GM04503 (cell line): ENCODE measurements at places on chromosomes 2 and 18.

- DNase-seq: peak; percentile 11
These were observed 105.2 kb downstream of the NETO1 start for GRCh38 chr18:72762515-72763122.

GRCh38 chr2:46161911-46162310 lies 135.3 kb upstream of the EPAS1 start:
- no peak for DNase-seq

- no peak for DNase-seq
These were observed 73.6 kb downstream of the DDX1 start for GRCh38 chr2:15665067-15665942.

- DNase-seq: no peak
These were observed 52.3 kb upstream of the ST8SIA5 start for GRCh38 chr18:46809145-46809544.

GRCh38 chr18:10453806-10454680 lies at the start of gene APCDD1:
TSS of gene APCDD1 (plus strand) at chr18:10454635. CDS start at chr18:10454982, 347 bp downstream.
- DNase-seq: no peak

DNA sequence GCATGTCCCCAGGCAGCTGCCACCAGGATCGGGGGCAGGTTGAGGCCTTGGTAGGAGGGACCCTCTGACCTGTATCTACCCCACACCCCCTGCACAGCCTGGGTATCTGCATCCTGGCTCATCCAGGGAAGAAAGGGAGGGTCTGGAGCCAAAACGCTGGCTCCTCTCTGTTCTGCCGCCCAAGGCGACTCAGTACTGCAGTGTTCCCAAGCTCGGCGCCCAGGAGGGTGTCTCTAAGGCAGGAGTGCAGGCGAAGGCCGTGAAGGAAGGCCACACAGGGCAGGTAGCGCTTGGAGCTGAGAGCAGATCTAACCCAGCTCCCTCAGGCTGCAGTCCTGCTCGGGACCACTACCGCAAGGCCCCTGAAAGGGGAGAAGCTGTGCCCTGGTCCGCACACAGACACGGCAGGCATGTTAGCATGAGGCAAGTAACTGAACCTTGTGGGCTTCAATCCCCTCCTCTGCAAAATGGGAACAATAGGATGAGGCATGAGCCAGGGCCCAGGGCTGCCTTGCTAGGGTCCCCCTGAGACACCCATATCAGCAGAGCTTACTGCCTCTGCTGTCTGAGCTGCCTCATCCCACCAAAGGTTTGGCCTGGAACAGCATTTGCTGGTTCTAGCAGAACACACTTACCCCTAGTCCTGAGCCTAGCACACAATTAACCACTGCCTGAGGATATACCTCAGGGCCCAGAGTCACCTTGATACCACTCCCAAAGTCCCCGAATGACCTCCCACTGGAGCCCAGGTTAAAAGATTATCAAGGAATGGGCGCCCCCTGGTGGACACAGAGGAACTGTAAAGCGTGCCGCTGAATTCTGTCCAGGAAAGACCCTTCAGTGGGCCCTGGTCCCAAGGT lies 6.5 kb downstream of the PTMA start:
- DNase-seq: no peak

DNA sequence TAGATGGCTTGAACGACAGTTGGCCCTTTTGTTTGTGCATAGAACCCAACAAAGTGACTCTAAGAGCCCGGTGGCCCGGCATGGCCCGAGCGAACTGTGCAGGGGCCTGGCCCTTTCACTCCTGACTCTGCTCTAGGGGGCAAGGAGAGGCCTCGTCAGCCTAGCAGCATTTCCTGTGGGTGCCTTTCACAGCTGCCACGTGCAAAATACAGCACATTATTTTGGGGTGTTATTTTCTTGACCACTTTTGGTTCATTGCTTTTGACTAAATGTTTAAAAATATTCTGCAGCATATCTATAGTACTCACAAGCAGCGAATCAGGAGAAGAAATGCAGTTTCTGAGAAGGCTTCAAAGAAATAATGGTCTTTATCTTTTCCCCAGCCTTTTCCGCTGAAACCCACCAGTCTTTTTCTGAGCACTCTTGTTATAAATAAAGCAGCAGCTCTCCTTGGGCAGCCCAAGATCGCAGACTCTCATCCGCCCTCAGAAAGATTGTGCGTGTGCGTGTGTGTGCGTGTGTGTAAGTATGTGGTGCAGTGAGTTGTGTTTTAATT lies 31.3 kb downstream of the DGKD start:
- DNase-seq: no peak

DNA sequence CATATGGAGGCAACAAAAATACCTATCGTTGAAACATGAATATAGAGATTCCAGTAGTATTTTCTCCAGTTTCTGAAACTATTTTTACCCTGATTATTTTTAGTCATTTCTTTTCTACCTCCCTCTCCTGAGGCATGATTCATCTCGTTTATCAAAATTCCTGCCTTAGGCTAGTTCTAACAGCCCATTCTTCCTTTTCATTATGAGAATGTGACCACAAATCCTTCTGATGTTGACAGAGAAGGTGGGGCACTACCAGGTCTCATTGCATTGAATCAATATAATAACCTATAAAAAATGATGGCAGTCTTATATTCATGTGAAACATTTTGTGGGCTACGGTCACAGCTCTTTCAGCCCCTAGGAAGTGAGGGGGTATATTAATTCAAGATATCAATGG lies 406.5 kb upstream of the UBE2E3 start:
- DNase-seq: no peak

GRCh38 chr2:144111437-144111836 lies 408.5 kb downstream of the ZEB2 start:
- DNase-seq: peak; percentile 51

DNA sequence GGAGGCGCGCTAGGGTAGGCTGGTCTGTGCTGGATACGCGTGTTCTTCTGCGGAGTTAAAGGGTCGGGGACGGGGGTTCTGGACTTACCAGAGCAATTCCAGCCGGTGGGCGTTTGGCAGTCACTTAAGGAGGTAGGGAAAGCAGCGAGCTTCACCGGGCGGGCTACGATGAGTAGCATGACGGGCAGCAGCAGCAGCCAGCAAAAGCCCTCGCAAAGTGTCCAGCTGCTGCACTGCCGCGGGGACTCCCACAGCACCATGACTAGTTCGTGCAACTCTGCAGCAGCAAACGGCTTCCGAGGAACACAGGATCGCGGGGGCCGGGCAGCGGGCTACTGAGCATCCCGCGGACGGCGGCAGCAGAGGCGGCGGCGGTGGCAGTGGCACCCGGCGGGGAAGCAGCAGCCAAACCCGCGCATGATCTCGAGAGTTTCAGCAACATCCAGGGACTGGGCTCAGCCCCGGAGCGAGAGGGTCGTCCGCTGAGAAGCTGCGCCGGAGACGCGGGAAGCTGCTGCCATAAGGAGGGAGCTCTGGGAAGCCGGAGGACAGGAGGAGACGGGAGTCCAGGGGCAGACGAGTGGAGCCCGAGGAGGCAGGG lies 368 bp downstream of the TMEFF2 start:
- no peak for DNase-seq

GRCh38 chr2:200040831-200041230 lies 85.4 kb downstream of the MAIP1 start:
- DNase-seq: no peak

- no peak for DNase-seq
These were observed 352.0 kb downstream of the ARHGAP15 start for GRCh38 chr2:143481237-143481623.

- DNase-seq: peak; percentile 31
These were observed 139.8 kb downstream of the GLI2 start for GRCh38 chr2:120875431-120875830.

DNA sequence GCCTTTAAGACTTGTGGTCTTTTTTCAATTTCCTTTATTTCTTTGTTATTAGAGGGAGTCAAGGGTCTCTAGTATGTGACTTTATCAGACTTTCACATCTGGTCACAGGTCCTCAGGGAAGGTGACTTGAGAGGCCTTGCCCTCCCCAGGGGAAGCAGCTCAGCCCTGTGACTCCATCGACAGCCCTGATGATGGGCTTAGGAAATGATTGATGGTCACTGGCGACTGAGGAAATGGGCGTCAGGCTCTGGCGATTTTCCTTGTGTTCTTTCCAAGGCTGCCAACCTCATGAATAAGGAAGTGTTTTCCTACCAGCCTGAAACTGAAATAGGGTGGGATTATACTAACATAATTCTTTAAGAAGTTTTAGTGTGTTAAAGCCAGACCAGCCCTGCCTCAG lies 21.1 kb downstream of the SERPINE2 start:
- DNase-seq: no peak

GRCh38 chr2:3639015-3639630 lies 18.9 kb upstream of the ALLC start:
- no peak for DNase-seq

DNA sequence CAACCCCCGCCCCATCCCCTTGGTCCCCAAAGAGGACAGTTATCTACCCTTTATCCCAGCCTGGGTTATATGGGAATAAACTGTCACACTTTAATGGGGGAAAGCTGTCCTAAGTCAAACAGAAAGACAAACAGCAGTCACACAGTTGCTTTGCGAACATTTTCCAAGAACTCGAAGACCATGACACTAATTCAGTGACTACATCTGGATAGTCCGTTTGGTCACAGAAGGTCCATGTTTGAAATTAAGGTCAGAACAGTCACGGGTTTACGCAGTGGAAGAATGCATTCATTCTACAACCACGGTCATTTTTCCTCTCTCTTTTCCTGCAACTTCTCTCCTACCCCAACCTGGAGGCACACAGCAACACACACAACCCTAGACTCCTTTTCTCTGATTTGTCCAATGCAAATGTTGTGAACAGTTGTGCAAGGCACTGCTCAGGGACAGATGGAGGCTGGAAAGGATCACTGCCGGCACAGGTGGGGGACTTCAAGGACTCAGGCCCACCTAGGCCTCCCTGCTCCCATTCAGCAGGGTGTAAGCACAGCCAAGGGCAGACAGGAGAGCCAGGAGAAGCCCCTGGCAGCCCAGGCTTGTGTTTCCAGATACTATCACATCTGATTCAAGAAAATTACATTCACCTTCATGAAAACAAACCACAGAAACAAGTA lies 39.9 kb downstream of the ZNF516 start:
- no peak for DNase-seq

- DNase-seq: no peak
These were observed 10.0 kb downstream of the ADNP2 start for GRCh38 chr18:80119111-80119510.

DNA sequence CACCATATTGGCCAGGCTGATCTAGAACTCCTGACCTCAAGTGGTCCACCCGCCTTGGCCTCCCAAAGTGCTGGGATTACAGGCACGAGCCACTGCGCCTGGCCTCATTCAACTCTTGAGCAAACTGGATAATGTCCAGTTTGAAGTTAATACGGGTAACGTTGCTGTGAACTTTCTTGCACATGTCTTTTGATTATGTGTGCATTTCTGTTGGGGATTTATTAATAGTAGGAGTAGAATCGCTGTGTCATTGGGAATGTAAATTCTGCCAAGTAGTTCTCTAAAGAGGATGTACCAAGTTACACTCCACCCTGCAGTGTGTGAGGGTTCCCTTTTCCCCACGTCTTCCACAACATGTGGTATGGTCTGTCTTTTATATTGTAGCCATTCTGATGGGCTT lies 6.2 kb downstream of the IMPA2 start:
- no peak for DNase-seq

DNA sequence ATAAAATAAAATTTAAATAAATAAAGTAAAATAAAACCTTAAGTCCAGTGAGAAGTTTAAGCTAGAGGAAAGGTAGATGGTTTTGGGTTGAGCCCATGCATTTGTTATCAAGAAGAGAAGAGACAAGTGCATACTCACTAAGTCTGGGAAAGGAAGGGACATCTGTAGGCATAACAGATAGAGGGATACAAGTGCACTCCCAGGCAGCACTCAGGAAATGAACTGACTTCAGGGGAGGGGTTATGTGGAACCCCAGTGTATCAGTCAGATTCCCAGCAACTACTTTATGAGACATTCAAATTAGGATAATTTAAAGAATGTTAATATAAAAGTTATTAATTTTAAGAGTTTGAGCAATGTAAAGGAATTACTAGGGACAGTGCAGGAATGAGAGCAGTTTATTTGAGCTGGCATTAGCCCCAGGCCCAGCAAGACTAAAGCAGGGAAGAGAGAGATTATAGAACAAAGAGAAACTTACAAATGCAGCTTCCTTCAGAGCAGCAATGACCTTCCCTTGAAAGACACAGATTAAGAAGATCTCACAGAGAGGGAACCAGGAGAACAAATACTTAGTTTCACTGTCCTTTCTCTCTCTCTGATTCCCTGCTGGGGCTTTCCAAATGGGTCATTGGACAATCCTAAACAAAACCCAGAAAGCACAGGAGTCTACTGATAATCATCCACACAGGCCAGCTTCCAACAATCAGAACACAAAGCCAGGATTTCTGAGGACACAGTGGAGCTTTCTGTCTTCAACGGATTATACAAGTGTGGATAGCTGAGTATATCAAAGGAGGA lies 109.7 kb downstream of the ERBB4 start:
- no peak for DNase-seq

DNA sequence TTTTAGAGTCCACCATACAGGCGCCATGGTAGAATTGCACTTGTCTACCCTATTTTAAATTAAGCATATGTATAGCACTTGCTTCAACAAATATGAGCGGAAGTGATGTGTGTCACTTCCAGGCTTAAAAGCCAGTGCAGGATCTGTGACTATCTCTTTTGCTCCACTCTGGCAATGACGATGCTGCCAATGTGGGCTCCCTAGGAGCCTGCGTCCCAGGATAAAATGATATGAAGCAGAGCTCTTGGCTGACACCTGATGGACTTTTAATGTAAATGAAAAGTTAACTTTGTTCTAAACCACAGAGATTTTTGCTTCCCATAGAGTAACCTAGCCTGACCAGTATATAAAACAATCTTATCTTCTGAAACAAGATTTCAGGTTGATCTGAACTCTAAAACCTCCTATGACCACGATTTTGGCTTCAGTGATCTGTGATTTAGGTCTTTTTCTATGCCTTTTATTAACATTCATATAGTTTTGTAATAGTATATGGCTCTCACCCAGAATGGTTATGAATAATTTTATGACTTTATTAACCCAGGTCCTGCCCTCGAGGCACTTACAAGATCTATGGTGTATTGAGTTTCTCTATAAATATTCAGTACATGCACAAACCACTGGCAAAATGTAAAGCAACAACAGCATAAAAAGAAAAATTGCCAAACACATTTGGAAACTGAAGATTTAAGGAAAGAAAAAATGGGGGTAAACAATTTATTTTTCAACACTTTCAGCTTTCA lies 422.5 kb upstream of the PIK3C3 start:
- DNase-seq: no peak

DNA sequence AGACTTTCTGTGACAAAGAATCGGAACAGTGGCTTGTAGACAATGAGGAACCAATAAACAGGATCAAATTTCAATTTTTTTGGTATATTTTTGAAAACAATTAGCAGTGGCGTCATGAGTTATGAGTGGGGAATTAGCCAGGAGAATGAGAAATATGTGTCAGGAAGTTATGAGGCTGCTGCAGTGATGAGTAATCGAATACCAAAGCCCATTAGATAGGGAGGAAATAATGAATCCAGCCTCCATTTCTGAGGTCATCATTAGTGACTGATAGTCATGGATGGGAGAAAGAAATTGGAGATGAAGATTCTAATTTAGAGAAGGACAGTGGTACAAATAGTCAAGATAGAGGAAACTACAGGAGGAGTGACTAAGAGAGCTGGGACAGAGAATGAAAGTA lies 673.1 kb upstream of the VRK2 start:
- peak; percentile 49 for DNase-seq
